Smooth muscle cell of the brain vasculature (primary cell): ENCODE measurements at places on chromosomes 6 and 20.
A peak's percentile ranks its signal among the peaks of the same experiment; 100 is the strongest.

- DNase-seq, result no peak
Observed at GRCh38 chr20:8005033-8005432, 14.5 kb downstream of the TMX4 start.

DNA sequence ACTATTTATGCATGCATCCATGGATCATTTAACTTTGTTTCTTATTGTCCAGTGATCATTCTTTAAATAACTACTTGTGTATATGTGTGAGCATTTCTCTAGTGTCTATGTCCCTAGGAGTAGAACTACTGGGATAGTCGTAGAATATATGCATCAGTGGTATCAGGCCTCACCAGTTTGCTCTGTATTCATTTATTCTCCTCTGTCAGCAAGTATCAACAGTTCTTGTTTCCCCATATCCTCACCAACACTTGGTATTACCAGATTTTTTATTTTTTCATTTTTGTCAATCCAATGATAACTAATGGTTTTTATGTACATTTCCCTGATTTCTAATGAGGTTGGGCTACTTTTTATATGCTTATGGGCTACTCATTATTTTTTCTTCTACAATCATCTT lies 27.9 kb downstream of the CTNNBL1 start:
- DNase-seq, result no peak

GRCh38 chr6:128635219-128635618 lies 114.8 kb upstream of the PTPRK start:
- DNase-seq, result no peak

DNA sequence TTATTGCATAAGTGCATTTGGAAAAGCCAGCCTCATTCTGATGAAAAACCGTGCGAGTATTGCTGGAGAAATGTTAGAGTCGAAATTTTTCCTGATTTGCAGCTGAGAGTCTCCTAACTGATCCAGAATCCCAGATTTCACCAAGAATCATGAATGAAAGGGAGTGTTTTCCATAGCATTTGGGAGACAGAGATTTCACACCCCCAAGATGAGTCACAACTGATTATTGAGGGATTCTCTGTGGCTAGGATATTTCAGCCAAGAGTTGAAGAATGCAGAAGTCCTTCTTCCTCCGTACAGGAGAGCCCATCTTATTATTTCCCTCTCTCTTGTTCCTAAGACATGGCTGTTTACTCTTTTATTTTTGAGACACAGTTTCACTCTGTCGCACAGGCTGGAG lies 82.2 kb upstream of the SALL4 start:
- no peak for DNase-seq

DNA sequence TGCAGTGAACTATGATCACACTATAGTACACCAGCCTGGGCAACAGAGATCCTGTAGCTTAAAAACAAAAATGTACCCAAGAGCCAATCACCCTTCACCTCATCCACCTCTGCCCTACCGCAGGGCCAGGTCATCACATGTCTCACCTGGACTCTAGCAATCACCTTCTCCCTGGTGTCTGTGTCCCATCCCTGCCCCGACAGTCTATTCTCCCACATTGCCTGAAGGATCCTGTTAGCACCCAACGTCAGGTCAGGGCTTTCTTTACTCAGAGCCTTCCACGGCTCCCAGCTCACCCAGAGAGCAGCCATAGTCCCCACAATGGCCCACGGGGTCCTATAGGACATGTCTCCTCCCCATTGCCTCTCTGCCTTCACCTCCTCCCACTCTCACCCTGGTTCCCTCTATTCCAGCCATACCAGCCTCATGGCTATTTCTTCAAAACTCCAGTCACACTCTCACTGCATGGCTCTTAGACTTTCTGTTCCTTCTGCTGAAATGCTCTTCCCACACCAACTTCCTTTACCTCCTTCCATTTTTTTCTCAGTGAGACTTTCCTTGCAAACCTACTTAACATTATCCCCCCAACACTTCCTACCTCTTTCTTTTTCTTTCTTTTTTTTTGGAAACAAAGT lies 22.5 kb upstream of the ARFGEF2 start:
- no peak for DNase-seq

DNA sequence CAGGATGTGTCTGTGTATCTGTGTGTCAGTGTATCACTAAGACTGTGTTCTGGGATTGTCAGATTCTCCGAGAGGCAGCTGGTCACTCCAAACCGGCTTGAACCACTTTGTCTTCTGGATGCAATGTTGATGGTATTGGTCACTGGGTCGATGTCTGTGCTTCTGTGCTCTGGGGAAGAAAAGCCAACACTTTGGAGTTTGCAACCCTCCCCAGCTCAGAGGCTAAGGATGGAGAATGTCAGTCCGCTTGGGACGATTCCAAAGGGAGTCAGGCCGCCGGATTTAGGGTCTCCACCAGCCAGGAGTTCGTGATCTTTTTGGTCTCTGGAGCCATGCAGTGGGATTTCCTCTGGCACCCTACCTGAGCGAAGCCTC lies 5.2 kb downstream of the MAFB start:
- DNase-seq, result no peak

DNA sequence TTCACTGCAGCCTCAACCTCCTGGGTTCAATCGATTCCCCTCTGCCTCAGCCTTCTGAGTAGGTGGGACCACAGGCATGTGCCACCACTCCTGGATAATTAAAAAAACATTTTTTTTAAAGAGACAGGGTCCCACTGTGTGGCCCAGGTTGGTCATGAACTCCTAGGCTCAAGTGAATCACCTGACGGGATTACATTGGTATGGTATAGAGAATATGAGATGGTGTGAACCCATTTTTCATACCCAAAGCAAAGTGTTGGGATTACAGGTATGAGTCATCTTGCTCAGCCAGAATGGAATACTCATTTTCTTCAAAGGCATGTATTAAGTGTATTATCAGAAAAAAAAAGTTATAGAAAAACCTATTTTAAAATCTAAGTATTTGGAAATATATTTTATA lies 114.2 kb downstream of the AHI1 start:
- no peak for DNase-seq

DNA sequence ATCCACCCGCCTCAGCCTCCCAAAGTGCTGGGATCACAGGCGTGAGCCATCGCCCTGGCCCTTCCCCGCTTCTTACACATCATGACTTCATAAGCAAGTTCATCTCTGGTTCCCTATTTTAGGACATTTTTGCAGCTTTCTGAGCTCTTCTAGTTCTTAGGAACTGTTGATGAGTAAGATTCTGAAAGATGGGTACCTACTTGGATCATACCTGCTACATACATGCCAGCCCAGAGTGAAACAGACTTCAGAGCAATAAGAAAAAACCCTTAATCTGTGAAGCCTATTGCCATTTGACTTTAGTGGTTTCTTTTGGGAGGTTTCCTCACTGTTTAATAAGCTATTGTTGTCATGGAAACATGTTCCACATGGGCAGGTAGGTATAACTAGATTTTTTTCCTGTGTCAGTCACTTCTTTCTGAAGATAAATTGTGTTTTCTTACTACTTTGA lies 27.9 kb upstream of the TMEM217 start:
- DNase-seq, result no peak

DNA sequence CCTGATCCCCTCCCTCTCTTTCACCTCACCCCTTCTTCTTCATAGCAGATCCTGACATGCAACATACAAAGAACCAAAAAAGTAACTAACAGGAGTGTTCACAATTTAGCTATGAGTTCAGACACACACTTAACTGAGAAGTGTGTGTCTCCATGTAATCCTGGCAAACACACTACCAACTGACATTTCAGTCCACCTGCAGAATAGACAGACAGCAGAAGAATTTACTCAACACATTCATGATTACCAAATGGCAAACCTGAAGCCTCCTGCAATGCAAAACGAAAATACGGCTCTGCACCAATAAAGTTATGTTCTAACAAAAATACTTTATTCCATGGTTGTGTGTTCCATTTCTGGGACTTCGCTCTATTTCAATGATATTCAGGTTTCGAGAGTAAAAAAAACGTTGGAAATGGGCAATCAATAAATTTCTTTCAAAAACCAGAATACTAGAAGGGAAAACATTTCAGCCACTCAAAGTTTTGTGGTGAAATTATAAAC lies 2.6 kb downstream of the BACH2 start:
- DNase-seq, result no peak

- DNase-seq, result no peak
Observed at GRCh38 chr20:9323622-9324021, 190.8 kb upstream of the LAMP5 start.

DNA sequence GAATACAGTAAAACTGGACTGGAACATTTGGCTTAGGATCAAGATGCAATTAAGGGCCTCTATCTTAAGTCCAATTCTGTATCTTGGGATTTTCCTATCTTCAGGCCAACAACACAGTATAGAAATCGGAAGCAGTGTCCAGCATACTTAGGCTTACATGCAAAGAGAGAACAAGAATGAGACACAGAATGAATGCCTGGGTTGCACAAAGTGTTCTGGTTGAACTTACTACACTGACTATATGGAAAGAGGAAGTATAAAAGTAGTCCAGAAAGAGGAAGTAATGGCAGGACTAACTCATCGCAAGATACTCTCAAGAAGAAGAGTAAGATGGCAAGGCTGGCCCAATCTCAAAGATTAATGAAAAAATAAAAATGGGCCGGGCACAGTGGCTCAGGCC lies 87.6 kb downstream of the BTBD9 start:
- no peak for DNase-seq

DNA sequence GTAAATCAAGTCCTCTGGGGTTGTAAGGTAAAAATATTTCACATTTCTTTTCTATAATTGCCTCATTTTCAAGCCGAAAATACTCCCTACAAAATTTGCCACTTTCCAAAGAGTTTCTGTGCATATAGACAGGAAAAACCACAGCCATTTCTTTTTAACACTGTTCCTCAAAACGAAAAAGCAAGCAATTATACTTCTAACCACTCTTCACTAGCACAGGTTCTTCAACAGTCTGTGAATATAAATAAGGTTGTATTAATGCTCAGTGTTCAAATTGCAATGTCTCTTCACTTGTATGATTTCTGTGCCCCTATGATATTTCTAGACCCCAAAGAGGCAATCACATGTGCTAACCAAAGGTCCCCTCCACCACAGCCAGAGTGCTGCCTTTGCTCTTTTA lies 206.0 kb downstream of the SIM1 start:
- no peak for DNase-seq

DNA sequence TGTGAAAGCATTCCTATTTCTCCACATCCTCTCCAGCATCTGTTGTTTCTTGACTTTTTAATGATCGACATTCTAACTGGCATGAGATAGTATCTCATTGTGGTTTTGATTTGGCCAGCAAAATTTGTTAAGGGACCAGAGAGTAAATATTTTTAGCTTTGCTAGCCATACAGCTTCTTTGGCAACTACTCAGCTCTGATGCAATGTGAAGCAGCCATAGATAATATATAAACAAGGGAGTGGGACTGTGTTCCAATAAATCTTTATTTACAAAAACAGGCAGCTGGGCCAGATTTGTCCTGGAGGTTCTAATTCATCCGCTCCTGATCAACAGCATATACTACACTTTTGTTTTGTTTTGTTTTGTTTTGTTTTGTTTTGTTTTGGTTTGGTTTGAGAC lies 202.9 kb downstream of the ZNF217 start:
- DNase-seq, result no peak

DNA sequence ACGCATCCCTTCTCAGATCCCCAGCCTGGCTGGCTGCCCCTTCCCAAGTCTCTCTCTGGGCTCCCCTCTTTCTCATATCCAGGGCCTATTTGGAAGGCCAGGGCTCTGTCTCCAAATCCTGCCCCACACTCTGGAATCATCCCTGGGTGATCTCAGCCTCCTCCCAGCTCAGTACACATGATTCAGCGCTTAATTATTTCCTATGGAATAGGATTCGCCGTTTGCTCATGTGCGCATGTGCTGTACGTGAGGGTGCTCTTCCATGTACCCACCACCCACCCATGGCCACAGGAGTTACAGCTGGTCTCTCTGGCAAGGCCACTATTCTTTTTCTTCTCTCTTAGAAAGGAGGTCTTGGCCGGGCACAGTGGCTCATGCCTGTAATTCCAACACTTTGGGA lies 81.7 kb upstream of the FOXP4 start:
- DNase-seq, result no peak

DNA sequence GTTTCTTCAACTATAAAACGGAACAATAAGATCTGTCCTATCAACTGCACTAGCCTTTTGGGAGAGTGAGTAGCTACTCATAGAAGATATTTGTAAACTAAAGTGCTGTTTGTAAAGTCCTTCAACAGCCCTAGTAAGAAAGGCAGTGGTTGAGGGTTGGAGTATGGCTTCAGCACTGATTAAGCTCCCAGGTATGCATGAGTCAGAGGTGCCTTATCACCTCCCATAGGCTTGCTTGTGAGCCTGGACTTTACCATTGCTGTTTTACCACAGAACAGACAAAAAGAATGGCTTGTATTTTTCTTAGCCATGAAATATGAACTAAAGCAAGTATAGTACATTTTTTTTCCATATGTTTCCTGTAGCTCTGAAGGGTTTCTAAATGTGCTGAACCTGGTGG lies 44.1 kb downstream of the SAMD3 start:
- peak; percentile 17 for DNase-seq

GRCh38 chr6:32583527-32583898 lies 6.1 kb downstream of the HLA-DRB1 start:
- DNase-seq, result no peak

GRCh38 chr6:62429781-62430180 lies 143.8 kb upstream of the KHDRBS2 start:
- no peak for DNase-seq
